Activated CD4-positive, alpha-beta T cell treated with anti-CD3 and anti-CD28 coated beads for 4 hours (primary cell): ENCODE measurements at places on chromosomes 5 and 9.

DNA sequence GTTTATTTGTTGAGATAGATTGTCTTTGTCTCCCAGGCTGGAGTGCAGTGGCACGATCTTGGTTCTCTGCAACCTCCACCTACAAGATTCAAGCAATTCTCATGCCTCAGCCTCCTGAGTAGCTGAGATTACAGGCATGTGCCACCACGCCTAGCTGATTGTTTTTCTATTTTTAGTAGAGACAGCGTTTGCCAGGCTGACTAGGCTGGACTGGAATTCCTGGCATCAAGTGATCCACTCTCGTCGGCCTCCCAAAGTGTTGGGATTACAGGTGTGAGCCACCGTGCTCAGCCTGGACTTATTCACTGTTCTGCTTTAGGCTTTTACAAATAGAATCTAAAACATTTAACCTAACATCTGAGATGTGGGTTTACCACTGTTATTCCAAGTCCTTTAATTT, 91.3 kb downstream of the COMMD10 start:
- no peak for DNase-seq

DNA sequence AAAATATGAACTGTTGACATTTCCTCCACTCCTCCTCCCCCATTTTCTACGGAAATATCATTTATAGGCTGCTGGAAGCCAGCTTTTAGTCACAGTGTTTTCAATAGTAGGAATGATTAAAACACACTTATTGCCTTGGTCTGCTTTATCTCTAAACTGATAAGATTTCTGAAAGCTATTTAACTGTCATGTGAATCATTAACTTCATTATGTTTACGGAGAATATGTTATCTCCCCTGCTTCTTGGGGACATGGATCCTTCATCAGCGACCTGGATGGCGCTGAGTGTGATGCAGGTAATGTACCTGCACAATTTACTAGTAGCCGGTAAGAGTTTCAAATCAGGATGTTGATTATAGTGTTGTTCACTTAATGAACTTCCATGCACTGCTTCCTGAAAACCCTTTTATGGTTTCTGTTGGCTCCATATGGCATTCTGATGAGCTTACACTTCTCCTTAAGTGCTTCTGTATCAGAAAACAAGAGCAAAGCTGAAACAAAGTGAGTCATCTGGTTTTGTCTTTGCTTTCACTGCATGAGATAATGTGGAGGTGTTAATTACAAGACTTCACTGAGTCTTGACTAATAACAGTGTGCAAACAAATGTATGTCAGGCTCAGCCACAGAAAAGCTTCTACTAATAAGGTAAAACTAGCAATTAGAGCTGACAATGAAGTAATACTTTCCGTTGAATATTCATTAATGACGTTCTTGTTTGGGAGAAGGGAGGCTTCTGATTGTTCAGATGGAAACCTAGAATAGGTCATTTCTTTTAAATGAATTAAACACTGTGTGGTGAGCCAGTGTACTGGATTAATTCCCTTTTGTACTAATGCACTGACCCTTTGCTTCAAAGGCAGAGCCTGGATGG, 162.4 kb upstream of the ZNF608 start:
- DNase-seq = no peak

DNA sequence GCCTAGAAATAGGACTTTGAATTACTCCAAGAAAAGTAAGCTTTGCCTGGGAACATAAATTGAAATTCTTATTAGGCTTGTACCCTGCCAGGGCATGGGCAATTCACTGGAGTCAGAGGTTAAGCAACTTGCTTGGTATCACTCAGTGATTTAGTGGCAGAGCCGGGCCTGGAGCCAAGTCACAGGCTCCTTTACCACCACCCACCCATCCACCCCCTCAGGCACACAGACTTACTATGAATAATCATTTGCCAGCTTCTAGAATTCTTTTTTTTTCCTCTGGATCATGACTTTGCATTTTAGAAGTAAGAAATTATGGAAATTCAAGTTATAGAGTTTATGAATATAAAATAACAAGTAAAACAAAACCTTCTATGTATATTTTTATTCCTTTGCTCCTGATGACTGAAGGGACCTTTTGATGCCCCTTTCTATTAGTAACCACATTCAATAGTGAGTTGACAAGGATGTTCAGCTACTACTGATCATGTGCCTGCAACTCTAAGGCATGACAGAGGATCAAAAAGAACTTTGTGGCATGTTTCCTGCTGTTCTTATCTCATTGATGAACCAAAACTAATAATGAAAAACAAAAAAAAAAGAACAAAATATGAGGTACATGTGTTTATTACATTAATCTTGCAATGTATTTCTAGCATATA, 614.7 kb downstream of the TLR4 start:
- DNase-seq = no peak

- no peak for DNase-seq
Measured at GRCh38 chr5:6135977-6136376, 242.4 kb downstream of the MED10 start.

GRCh38 chr5:1871441-1871840, 11.3 kb downstream of the IRX4 start:
- DNase-seq = no peak

DNA sequence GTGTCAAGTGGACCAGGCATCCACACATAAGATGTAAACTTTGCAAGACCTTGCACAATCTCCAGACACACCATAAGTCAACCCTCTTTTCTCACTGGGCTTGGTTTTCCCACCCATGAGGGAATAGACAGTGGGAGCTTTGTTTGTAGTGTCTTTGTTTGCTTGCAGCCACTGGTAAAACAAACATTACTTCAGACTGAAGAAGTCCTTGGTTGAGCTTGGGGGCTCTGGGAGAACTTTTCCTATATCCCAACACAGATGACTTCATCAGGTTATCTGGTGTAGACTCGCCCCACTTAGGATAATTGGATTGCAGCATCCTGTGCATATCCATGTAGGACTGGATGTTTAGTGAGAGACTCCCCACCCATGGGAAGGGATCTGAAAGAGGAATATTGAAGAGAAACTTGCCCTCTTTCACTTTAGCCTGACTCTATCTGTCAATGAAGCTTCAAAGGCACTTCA, 11.5 kb upstream of the ADGRV1 start:
- no peak for DNase-seq

DNA sequence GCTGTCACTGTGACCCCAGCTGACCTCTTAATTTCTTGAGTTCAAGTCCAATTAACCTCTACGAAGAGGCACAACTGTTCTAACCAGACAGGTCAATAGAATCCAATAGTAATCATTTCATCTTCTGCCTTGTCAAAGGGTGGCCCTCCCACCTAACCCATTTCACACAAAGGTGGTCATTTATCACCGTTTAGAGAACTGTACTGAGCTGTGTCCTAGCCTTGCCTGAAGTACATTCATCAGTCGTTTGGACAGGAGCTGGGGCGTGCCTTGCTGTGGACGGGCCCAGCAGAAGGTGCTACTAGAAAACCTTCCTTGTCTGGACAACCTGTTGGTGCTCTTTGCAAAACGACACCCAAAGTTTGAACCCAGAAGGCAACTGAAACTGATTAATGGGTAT, 605.4 kb downstream of the ISL1 start:
- DNase-seq = no peak

GRCh38 chr9:134935056-134935640, 17.4 kb upstream of the FCN1 start:
- no peak for DNase-seq

DNA sequence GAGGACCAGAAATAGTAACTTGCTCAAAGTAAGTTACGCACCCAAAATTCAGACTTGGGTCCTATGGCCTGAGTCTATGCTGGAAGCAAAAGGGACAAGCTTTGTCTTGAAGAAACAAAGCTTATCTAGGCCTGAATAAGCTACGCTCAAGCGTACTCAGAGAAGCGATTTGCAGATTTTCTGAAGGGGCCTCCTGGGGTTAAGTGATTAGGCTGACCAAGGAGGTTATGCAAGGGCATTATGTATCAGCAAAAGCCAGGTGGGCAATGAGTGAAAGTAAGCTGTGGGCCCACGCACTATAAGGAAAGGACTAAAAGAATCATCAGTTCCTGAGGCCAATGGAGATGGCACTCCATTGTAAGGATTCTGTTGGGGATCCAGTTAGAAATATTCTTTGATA, 122.1 kb downstream of the SNX18 start:
- no peak for DNase-seq

DNA sequence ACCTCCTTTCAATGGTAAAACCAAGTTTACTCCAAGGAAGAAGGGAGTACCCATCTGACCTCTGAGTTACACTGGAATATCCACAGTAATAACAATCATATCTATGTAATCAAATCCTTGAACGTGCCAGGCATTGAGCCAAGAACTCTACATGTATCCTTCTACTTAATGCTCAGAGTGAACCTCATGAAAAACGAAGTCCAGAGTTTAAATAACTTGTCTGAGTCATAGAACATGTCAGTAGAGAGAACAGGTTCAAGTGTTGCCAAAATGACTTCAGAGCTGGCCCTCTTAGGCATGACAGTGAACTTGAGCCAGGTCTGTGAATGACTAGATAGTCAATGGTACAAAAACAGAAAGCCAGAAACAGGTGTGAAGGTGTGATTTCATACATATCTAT, 164.1 kb upstream of the ZNF618 start:
- DNase-seq = no peak

DNA sequence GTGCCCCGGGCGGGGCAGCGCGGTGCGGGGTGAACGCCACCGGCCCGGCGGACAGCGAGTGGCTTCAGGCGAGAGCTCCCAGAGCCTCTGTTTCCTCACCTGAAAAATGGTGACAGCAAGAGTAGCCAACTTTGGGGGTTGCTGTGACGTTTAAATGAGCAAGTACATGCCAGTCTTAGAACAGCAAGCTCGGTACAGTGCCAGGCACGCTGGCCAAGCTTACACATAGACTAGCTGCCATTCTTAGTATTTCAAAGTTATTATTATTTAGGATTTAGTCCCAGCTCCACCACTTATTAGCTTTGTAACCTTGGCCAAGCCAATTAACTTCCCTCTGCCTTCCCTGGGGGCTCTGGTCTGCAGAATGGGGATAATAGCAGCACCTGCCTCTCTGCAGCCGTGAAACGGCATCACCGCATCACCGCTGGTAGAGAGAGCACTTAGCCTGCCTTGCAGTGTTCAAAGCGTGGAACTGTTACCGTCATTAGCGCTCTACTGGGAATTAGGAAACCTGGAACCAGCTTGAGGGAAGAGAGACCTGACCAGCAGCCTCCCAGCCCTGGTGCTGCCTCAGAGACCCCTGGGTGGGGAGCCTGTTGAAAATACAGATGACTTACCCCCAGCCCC, at the start of gene C9orf50:
C9orf50 (minus strand) TSS at position 433 of the 627 bp plus-strand sequence. CDS start 527 bp downstream, outside the sequence.
- no peak for DNase-seq

- no peak for DNase-seq
Measured at GRCh38 chr5:139593716-139594319, 32.7 kb downstream of the UBE2D2 start.

DNA sequence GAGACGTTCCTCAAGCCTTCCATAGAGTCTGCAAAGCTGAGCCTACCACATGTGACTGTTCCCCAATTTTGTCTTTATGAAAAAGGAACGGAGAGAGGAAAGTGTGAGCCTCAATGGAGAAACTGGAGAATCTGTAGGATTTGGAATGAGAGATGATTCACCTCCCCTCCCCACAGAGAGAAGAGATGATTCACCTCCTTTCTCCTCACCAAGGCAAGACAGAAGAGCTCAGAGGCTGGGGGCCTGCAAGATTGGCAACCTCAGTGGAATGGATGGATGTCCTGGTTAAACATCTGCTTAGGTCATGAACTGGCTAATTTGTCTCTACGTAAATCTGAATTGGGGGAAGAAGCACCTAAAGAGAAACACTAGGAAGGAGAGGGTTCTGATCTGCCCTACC, 17.0 kb upstream of the MOCS2 start:
- DNase-seq = no peak
